ENCODE measurements at places on chromosomes 12 and 14. TPM values are rescaled to one million over a fixed set of nuclear protein-coding genes. Genes with fewer than 3 reads are reported as not detected.
A peak's percentile ranks its signal among the peaks of the same experiment; 100 is the strongest.

The RDH5 gene
- 3.5 TPM for total RNA-seq

GRCh38 chr12:53677016-53677799, 1.3 kb upstream of the ATP5MC2 start:
- H3K27ac ChIP-seq, result peak overlapping the region; percentile 96
- H3K27me3 ChIP-seq, result no peaks in the 10 kb centered on the region
- peaks cover 15% of the 10 kb centered on the region for H3K4me1 ChIP-seq
- no peak for DNase-seq
- H3K36me3 ChIP-seq, result no peaks in the 10 kb centered on the region
- H3K4me3 ChIP-seq, result no peak overlapping the region

DNA sequence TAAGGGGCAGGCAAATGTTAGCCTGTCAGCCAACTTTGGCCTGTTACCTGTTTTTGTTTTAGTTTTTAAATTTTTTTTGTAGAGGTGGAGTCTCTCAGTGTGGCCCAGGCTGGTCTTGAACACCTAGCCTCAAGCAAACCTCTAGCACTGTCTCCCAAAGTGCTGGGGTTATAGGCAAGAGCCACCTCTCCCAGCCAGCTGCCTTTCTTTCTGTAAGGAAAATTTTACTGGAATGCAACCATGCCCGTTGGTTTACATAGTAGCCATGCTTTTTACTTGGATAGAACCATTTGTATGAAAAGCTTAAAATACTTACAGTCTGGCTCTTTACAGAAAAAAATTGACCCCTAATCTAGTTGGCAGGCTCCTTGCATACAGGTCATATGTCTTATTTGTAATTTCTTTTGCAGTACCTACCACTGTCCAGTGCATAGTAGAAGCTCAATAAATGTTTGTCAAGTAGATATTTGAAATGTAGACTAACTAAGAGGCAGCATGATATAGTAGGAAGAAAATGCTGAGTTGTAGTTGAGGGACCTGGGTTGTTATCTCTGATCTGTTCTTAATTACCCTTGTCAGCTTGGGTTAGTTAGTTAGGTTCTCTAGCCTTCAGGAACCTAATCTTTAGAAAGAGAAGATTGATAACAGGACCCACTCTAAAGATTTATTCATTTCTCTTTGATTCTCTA, 4.7 kb downstream of the MDM2 start:
- no peak for DNase-seq
- H3K4me1 ChIP-seq, result peaks cover 64% of the 10 kb centered on the region
- H3K27ac ChIP-seq, result no peak overlapping the region
- no peak overlapping the region for H3K4me3 ChIP-seq

DNA sequence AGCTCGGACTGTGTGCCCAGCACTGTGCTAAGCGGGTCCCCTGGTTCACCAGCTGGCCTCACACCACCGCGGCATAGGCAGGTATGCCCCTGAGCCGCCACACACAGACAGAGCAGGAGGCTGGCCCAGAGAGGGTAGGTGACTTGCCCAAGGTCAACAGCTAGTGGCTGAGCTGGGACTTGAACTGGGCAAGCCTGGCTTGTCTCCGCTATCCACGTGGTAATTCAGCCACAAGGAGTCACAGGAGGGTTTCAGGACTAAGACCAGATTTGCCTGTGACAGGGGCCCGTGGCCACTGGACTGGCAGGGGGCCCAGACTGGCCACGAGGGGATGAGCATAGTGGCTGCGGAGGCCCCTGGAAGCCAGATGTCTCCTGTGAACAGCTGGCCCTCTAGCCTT, 47.7 kb downstream of the NCOR2 start:
- no peak overlapping the region for H3K27ac ChIP-seq
- no peaks in the 10 kb centered on the region for H3K27me3 ChIP-seq
- H3K4me3 ChIP-seq, result no peak overlapping the region
- peaks cover 70% of the 10 kb centered on the region for H3K4me1 ChIP-seq

DNA sequence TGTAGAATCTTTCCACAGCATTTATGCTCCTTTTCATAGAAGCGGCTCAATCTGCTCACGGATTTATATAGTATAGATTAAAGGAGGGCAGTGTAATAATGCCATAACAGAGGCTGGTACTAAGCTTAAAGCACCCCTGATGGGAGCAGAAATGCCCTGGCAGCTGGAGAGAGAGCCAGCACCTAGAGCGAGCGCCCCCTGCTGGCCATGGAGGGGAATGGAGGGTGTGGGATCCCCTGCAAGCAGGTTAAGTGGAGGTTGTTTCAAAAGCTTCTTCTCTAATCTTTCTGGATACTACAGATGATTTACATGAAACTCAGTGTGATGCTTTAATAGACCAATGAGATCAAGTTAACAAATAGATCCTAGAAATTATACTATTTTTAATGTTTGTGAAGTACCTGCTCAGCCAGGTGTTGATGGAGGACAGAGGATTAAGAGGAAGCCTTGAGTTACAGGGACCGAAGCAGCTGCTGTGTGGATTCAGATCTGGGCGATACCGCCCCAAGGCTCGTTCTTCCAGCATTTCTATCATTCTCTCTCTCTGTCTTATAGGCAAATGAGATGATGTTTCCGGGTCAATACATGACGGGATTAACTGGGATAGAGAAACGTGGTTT, 1519.3 kb upstream of the TMEM132C start:
- no peak overlapping the region for H3K27ac ChIP-seq
- H3K27me3 ChIP-seq, result no peaks in the 10 kb centered on the region
- no peaks in the 10 kb centered on the region for H3K36me3 ChIP-seq
- H3K4me1 ChIP-seq, result no peaks in the 10 kb centered on the region

GRCh38 chr12:124527861-124528561, 39.4 kb downstream of the NCOR2 start:
- peak overlapping the region; percentile 69 for H3K27ac ChIP-seq
- no peak overlapping the region for H3K4me3 ChIP-seq
- no peaks in the 10 kb centered on the region for H3K27me3 ChIP-seq
- no peaks in the 10 kb centered on the region for H3K4me1 ChIP-seq
- no peaks in the 10 kb centered on the region for H3K36me3 ChIP-seq

GRCh38 chr12:96457191-96457930, 32.0 kb upstream of the CFAP54 start:
- no peak overlapping the region for H3K27ac ChIP-seq
- H3K4me3 ChIP-seq, result no peak overlapping the region
- H3K27me3 ChIP-seq, result no peaks in the 10 kb centered on the region
- no peak for DNase-seq
- no peaks in the 10 kb centered on the region for H3K36me3 ChIP-seq

DNA sequence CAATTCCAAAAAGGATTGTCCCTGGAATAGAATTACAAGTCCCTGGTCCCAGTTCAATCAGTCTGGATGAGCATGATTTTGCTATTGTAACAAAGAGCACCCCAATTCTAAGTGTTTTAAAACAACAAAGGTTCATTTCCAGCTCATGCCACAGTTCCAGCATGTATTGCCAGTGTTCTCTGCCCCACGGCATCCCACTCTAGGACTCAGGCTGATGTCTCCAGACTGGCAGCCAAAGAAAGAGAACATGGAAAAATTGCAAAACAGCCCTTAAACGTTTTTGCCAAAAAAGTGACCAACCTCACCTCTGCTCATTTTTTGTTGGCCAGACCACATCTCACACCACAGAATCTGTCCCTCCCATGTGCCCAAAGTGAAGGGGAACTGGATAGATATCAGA, 116.0 kb upstream of the PLXNC1 start:
- no peaks in the 10 kb centered on the region for H3K36me3 ChIP-seq
- H3K4me3 ChIP-seq, result no peak overlapping the region
- DNase-seq, result peak; percentile 25
- no peaks in the 10 kb centered on the region for H3K4me1 ChIP-seq
- H3K27me3 ChIP-seq, result no peaks in the 10 kb centered on the region

All from adrenal gland (tissue), 19 donors.